ENCODE measurements at places on chromosomes 3 and 15.
A peak's percentile ranks its signal among the peaks of the same experiment; 100 is the strongest.

GRCh38 chr15:73298522-73299245 is 70.1 kb downstream of the HCN4 start:
- no peak for DNase-seq

- no peak for DNase-seq
Measured at GRCh38 chr3:35832140-35832571, 192.8 kb downstream of the ARPP21 start.

GRCh38 chr3:18153571-18154173 is 271.5 kb downstream of the SATB1 start:
- DNase-seq, result peak; percentile 12

- no peak for DNase-seq
Measured at GRCh38 chr15:67146875-67147381, 81.5 kb downstream of the SMAD3 start.

DNA sequence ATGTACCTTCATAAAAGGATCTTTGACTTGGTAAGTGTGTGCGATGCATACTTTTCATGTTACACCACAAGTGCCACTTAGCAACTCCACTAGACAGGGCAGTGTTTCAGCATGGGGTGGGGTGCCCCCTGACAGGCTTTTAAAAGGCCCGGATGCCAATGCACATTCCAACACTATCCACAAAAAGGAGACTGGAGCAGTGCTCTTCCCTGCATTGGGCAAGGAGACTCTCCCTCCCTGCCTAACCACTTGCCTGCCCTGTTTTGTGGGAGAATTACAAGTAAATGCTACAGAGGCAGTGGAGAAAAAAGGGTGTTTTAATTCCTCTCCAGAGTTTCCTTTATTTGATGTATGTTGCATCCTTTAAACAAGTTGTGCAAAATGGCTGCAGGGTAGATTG is 1.7 kb upstream of the RARB start:
- peak; percentile 61 for DNase-seq

DNA sequence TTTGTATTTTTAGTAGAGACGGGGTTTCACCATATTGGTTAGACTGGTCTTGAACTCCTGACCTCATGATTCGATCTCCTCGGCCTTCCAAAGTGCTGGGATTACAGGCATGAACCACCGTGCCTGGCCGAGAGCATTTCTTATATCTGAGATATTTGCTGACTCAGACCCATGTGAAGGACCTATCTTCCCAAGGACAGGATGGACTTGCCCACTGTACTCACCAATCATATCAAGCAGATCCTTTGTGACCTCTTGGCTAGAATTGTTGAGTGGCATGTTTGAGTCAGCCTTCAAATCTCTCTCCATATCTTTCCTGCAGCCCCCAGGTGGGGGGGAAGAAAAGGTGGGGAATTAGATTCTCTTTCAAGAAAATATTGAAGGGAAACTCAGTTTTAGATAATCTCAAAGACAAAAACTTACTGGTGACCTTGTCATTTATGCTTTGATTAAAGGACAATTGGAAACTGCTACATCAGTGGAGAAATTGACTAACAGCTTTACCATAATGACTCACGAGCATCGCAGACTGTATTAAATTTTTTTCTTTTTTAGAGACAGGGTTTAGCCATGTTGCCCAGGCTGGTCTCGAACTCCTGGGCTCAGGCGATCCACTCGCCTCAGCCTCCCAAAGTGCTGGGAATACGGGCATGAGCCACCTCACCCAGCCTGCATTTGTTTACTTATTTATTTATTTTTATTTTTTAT is 3.1 kb downstream of the C3orf62 start:
- DNase-seq, result no peak

GRCh38 chr3:81550415-81550814 is 211.0 kb downstream of the GBE1 start:
- DNase-seq, result no peak

GRCh38 chr3:36763850-36764703 is at the start of gene DCLK3:
TSS of gene DCLK3 (minus strand) at chr3:36764553. CDS start at chr3:36764263, 290 bp downstream.
- no peak for DNase-seq

DNA sequence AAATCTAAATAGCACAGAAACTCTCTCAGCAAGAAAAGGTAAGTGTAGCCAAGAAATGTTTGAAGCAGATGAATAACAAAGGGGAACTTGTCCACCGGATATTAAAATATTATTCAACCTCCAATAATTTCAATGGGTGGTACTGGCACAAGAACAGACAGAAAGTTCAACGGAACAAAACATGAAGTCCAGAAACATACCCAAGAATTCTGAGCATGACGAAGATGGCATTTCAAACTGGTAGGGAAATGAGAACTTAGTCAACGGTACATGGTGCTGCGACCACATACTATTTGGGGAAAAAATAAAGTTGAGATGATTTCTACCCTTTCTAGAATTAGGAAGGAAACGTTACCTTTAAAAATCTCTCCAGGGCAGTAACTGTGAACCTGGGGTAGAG is 5.5 kb downstream of the CHSY1 start:
- no peak for DNase-seq

DNA sequence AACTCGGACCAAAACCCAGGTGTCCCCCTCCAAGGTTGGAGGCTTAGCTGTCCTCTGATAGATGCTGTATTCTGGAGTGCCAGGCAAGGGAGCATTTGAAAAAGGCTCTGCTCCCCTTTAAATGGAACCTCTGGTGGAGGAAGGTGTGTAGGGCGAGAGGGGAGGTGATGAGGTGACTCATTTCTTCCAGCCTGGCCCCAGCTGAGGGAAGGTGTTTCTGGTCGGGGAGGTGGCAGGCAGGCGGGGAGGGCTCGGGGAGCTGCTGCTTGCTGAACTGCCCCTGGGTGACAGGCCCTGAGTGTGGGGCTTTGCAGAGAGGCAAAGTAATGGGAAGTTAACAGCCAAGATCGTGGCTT is 18.8 kb downstream of the PSTPIP1 start:
- no peak for DNase-seq

- no peak for DNase-seq
Measured at GRCh38 chr15:43919540-43920253, 92.9 kb downstream of the WDR76 start.

All from NCI-H460 (cell line).